Effector CD8-positive, alpha-beta T cell (primary cell): ENCODE measurements at places on chromosomes 2 and 18.

DNA sequence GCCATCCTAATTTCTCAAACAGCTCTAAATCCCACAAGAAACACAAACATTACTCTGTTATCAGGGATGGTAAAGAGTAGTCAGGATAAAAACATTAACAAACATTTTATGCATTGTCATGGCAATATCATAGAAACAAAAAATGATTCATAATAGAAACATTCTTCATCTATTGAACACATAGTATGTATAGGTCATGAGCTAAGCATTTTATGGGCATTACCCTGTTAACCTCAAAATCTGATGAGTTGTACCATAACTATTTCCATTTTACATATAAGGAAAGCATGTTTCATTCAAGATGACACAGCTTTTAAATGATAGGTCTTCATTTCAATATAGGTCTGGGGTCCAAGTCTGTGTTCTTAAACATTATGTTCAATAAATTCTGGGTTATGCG is 344.9 kb downstream of the RND3 start:
- DNase-seq: no peak

DNA sequence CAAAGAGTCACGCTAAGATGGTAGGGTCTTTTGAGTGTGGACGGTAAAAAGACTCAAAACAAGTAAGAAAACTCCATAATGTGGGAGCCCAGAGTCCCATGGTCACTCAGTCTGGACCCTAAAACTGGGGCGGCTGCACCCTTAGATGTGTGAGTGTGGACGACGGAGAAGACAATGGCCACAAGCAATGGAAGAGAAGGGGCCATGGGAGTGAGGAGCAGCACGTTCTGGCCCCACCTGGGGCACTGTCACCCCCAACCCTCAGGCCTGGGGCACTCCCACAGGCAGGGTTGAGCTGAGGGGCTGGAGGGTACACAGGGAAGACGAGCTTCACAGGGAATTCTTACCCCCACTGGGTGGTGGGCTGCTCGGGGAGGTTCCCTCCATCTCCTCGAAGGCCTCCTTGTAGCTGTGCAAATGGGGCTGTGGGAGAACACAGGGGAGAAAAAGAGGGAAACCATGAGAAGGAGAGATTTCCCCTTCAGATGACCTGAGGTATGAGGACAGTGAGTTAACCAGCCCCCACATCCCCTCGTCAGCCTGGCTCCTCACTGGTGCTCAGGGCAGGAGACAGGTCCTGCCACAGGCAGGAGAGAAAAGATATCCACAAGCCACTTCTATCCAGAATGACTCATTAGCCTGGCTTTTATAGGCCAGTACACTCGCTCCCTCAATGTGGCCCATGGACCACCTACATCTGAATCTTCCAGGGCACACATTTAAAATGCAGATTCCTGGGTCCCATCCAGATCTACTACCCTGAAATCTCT is 167.9 kb downstream of the TNS1 start:
- DNase-seq: no peak

GRCh38 chr2:23624915-23625314 is 239.9 kb downstream of the KLHL29 start:
- DNase-seq: no peak

DNA sequence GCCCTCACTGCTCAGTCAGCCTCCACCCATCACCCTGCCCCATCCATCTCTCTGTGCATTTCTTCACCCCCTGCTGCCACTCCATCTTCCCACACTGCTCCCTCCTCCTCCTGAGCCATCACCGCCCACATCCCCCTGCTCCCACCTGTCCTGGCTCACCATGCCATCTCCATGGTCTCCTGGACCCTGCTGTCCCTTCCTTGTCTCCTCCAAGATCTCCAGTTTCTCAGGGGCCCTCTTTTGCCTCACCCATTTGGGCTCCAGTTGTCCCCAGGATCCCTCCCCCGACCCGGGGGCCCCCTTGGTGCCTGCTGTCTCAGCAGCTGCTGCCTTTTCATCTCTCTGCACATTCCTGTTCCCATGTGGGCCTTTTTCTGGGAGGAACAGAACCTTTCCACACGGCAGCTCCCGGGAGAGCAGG is 10.6 kb downstream of the SPEG start:
- no peak for DNase-seq

- no peak for DNase-seq
Measured at GRCh38 chr2:201880993-201881611, 74.8 kb downstream of the CDK15 start.

- no peak for DNase-seq
Measured at GRCh38 chr2:85377083-85377482, 22.5 kb downstream of the ELMOD3 start.

DNA sequence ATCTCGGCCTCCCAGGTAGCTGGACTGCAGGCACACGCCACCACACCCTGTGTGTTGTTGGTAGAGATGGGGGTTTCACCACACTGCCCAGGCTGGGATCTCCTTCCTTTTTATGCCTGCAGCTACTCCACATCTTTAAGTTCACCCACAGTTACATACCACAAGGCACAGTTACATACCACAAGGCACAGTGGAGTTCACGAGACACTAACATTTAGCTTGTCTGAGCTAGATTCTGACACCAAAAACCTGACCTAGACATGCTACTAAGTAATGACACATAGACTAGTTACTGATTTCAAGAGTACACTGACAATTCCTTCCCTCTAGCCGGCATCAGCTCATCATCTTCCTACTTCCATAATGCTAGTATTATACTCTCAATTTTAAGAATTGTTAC is 4.3 kb downstream of the POLR2D start:
- DNase-seq: no peak

GRCh38 chr2:9673914-9674481 is 43.2 kb upstream of the YWHAQ start:
- no peak for DNase-seq

GRCh38 chr2:146734042-146734820 is 1110.6 kb upstream of the ACVR2A start:
- no peak for DNase-seq

- DNase-seq: no peak
Measured at GRCh38 chr2:119508756-119509155, 15.5 kb downstream of the SCTR start.

DNA sequence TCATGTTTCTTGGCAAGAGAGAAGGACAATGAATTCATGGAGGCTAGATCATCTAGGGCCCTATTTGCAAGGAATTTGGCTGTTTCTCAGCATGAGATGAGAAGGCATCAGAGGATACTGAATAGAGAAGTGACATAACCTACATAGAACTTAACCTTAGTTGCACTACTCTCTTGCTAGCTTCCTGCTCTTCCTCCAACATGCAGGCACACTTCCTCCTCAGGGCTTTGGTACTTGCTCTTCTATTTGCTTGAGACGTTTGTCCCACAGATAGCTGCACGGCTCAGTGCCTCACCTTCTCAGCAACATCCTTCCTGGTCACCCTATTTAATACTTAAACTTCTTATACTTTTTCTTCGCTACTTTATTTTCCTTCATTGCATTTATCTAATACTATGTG is 20.0 kb upstream of the LANCL1 start:
- no peak for DNase-seq
